ENCODE measurements at places on chromosomes 3 and 15. TPM values are rescaled to one million over a fixed set of nuclear protein-coding genes. Genes with fewer than 3 reads are reported as not detected.

The SH2D7 gene
- not detected for total RNA-seq

- H3K4me3 ChIP-seq: no peak overlapping the region
- no peaks in the 10 kb centered on the region for H3K36me3 ChIP-seq
- H3K4me1 ChIP-seq: no peaks in the 10 kb centered on the region
- H3K27ac ChIP-seq: no peak overlapping the region
Observed at GRCh38 chr3:154766765-154767503, 313.2 kb upstream of the MME start.

- no peak overlapping the region for H3K27ac ChIP-seq
- peaks cover 43% of the 10 kb centered on the region for H3K36me3 ChIP-seq
- no peak for DNase-seq
- no peaks in the 10 kb centered on the region for H3K27me3 ChIP-seq
- no peaks in the 10 kb centered on the region for H3K4me1 ChIP-seq
Observed at GRCh38 chr3:127015282-127016042, 32.5 kb downstream of the PLXNA1 start.

- H3K4me3 ChIP-seq: no peak overlapping the region
- no peaks in the 10 kb centered on the region for H3K27me3 ChIP-seq
- no peak for DNase-seq
- H3K27ac ChIP-seq: no peak overlapping the region
Observed at GRCh38 chr3:98581474-98581873, 11.9 kb downstream of the CPOX start.

- peak overlapping the region; percentile 78 for H3K27ac ChIP-seq
- DNase-seq: no peak
- H3K4me3 ChIP-seq: no peak overlapping the region
- H3K27me3 ChIP-seq: no peaks in the 10 kb centered on the region
- peaks cover 70% of the 10 kb centered on the region for H3K4me1 ChIP-seq
Observed at GRCh38 chr3:56782906-56783305, 18.8 kb downstream of the ARHGEF3 start.

Measured in gastrocnemius medialis (tissue), 4 donors.